ENCODE measurements at places on chromosomes 7 and 10.

- DNase-seq: no peak
Measured at GRCh38 chr10:47262606-47263533, 37.1 kb upstream of the GDF10 start.

- DNase-seq: no peak
Measured at GRCh38 chr10:62413652-62414051, 39.5 kb downstream of the ZNF365 start.

DNA sequence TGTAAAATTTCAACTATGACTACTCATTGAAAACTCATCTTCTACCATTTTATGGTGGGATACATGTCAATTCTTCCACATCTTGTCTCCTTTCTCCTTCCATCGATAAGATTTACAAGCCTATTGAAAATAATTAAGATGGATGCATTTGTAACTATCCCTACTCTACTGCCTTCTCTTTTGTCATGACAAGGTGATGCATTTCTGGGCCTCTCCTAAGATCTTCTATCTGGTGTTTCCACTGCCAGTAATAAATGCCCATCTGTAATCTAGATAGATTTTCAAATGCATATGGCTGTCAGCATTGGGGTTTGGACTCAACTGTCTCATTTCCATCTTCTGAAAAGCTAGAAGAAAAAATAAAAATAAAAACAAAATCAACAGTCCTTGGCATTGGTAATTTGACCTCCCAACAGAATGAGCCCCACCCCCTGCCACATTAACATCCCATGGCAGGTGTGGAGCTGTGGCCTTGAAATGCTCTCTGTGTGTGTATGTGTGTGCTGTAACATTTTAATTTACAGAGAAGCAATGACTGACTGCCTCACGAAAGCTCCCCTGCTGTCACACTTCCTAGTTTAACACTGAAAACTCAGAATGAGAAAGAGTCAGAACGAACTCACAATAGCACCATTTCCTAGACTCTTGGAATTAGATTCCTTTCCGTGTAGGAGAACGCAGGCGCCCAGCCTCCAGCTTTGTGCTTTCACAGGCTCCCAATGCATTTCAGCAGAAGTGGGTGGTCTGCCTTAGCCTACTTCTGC is 74.2 kb downstream of the RHOBTB1 start:
- DNase-seq: no peak

- DNase-seq: no peak
Measured at GRCh38 chr7:113142385-113143119, 24.2 kb upstream of the SMIM30 start.

DNA sequence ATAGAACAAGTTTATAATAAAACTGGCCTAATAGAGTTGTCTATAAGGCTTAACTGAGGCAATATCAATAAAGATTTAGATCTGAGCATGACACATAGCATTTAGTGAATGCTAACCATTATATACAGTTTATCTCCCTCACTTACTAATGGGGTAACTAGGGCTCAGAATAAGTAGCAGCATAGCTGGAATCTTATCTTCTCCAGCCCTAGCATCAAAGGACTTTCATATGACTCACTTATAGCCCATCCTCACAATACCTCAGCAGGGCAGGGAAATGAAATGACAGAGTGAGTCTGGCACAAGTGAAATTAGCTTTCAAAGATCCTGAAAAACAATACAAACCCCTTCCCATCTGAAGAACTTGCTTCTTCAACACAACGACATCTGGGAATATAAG is 362.9 kb downstream of the KIF20B start:
- DNase-seq: no peak

DNA sequence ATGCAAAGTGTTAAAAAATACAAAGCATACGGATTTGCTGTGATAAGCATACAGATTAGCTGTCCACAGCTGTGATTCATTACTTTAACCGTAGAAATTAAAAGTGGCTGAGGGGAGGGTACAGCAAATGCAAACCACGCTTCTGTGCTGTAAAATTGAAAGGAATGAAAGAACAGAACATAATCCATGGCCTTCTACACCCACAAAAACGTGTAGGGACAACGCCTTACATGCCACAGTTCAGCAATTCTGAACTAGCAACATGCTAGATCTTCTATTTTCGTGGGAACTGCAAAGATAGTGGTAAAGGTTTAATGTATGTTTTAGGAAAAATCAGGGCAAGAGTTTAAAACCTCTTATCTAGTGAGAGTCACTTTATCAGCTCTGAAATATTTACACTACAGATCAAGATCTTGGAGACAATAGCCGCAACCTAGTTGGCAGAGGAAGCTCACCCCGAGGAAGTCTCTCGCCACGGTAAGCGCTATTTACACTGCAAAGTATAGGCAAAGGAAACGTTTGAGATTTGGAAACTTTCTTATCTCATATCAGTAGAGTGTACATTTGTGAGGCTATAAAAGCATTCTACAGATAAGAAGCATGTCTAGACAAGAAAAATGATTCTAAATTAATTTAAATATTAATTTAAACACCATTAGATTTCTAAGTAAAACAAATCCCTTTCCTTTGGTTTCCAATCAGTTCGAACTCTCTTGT is 193.6 kb downstream of the MLLT10 start:
- DNase-seq: no peak

- no peak for DNase-seq
Measured at GRCh38 chr7:44460325-44460724, 30.1 kb downstream of the NUDCD3 start.

DNA sequence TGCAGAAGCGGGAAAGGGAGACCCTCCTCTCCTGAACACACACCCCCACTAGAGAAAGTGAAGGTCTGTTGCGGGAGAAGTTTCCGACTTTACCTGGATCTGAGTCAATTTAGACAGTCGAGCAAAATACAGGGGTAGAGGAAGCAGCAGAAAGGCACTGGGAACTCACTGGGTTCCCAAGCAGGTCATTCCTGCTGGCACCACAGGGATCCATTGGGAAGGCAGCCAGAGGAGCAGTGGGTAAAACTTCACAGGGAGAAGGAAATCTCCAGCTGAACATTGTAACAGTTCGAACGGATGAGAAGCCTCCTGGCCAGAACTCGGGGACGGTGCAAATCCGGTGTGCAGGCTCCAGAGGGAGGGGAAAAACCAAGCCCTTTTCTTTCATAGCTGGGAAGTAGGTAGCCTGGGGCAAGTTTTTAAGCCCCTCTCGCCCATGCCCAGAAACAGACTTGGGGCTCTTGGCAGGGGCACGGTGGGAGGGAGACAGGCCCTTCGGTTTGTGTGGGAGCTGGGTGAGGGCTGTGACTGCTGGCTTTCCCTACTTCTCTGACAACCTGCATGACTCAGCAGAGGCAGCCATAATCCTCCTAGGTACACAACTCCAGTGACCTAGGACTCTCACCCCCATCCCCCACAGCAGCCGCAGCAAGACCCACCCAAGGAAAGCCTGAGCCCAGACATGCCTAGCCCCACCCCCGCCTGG is 51.9 kb downstream of the DDC start:
- DNase-seq: no peak

- DNase-seq: no peak
Measured at GRCh38 chr7:53302496-53303246, 267.2 kb downstream of the POM121L12 start.

- no peak for DNase-seq
Measured at GRCh38 chr7:140031364-140031763, 31.4 kb downstream of the PARP12 start.

DNA sequence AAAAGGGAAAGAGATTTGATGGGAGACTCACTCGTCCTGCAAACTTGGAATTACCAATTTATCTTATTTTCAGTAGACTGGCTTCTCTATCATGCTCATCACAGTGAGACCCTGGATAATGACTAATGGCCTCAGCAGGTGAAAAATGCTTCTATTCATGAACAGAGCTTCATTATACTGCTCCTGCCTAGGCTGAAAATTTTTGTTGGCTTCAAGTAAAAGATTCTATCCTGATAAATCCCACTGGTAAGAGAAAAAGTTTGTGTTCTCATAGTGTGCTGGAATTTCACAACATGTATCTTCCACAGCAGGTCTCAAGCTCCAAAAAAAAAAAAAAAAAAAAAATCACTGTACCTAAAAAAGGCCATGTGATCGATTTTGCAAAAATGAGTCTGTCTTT is 329.3 kb upstream of the FZD8 start:
- DNase-seq: no peak

GRCh38 chr7:45155941-45156340 is 1.6 kb upstream of the RAMP3 start:
- no peak for DNase-seq

- no peak for DNase-seq
Measured at GRCh38 chr7:101563198-101563901, 65.7 kb downstream of the MYL10 start.

- no peak for DNase-seq
Measured at GRCh38 chr7:42910306-42910705, 1.6 kb downstream of the C7orf25 start.

DNA sequence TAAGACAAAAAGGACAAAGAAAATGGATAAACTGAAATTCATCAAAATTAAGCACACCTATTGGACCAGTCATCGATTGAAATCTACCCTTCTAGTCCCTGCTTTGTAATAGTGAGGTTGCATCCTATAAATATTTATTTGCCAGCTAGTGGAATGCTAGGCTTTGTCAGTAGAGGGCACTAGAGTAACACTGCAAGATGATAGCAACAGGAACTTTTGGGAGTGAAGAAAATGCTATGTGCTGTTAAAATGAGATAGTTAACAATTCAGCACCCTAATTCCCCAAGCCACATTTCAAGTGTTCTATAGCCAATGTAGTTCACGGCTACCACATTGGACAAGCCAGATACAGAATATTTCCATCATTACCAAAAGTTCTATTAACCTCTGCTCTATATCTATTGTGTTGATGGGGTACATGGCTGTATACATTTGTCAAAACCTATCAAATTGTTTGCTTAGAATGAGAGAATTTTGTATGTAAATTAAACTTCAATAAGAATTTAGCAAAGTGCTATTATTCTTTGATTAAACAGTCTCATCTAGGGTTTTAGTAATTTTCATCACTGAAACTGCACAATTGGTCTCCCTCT is 69.8 kb downstream of the LSMEM1 start:
- peak; percentile 61 for DNase-seq

GRCh38 chr10:5234106-5234860 is 37.6 kb downstream of the AKR1C4 start:
- DNase-seq: no peak

- no peak for DNase-seq
Measured at GRCh38 chr10:58697691-58698090, 185.0 kb downstream of the BICC1 start.

DNA sequence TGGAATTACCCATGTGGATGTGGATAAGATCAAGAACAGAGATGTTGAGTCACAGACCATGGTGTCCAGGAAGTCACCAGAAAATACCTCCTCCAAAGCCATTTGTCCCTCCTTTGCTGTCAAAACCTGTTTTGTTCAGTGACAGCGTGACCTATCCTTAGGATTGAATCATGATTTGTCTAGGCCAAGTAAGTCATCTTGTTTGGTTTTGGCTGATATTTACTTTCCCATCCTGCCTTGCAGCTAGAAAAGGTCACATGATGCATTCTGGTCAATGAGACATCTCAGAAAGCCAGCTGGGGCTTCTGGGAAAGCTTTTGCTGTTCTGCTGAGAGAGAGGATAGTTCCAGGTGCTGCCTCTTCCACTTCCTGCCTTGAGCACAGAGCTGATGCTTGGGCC is 225.3 kb upstream of the ZMIZ1 start:
- no peak for DNase-seq

GRCh38 chr10:97738616-97739015 is 1.7 kb downstream of the ZFYVE27 start:
- DNase-seq: peak; percentile 28

- no peak for DNase-seq
Measured at GRCh38 chr10:92203919-92204623, 86.8 kb downstream of the CPEB3 start.

DNA sequence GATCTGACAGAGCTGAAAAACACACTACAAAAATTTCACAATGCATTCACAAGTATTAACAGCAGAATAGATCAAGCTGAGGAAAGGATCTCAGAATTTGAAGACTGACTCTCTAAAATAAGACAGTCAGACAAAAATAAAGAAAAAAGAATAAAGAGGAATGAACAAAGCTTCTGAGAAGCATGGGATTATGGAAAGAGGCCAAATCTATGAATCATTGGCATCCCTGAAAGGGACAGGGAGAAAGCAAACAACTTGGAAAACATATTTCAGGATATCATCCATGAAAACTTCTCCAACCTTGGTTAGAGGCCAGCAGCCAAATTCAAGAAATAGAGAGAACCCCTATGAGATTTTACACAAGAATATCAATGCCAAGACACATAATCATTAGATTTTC is 804.8 kb upstream of the IGFBP3 start:
- DNase-seq: no peak

GRCh38 chr10:12974078-12974477 is 27.4 kb downstream of the CCDC3 start:
- DNase-seq: no peak

DNA sequence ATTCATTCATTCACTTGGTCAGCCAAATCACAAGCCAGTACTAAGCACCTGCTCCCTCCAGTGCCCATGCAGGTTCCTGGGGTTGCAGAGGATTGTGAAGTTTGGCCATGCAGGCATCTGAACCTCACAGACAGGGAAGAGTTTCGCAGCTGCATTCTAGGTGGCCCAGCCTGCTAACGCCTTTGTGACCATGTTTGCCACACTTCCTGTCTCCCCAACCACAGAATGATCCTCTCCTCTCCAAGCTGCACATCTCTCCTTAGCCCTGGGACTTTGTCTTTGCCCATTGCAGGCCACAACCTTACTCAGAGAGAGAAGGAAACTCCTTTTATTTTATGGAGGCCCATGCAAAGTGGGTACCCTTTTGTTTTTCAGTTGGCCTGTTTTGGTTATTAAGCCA is 31.8 kb downstream of the EPDR1 start:
- no peak for DNase-seq

GRCh38 chr7:137980308-137980707 is 21.6 kb downstream of the CREB3L2 start:
- no peak for DNase-seq

DNA sequence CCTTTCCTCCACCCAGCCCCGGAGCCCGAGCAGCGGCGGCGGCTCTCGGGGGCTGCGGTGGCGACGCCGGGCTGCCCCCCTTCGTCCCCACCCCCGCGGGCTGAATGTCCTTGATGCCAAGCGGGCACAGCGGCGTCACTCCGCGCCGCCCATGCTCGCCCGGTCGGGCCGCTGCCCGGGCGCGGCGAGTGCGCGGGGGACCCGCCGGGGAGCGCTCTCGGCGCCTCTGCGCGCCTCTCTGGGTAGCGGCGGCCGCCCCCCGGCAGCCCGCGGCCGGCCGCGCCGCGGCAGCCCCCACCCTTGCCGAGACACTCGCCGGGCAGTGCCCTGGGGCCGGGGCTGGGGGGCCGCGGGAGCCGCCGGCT is 433 bp upstream of the PLXNA4 start:
- no peak for DNase-seq

- DNase-seq: no peak
Measured at GRCh38 chr7:15737601-15738000, 51.1 kb upstream of the MEOX2 start.

GRCh38 chr7:121195010-121195409 is 133.8 kb upstream of the WNT16 start:
- no peak for DNase-seq
